ENCODE measurements at places on chromosomes 3 and 15. TPM values are rescaled to one million over a fixed set of nuclear protein-coding genes. Genes with fewer than 3 reads are reported as not detected.

ZNF774 gene
- polyA plus RNA-seq = 0.91 TPM

DPH3 gene
- 12.9 TPM for polyA plus RNA-seq

SLCO2A1 gene
- polyA plus RNA-seq = 1.2 TPM

PLA2G4D gene
- polyA plus RNA-seq = not detected

RARRES1 gene
- polyA plus RNA-seq = 2.6 TPM

SNX1 gene
- polyA plus RNA-seq = 75.9 TPM

DNA sequence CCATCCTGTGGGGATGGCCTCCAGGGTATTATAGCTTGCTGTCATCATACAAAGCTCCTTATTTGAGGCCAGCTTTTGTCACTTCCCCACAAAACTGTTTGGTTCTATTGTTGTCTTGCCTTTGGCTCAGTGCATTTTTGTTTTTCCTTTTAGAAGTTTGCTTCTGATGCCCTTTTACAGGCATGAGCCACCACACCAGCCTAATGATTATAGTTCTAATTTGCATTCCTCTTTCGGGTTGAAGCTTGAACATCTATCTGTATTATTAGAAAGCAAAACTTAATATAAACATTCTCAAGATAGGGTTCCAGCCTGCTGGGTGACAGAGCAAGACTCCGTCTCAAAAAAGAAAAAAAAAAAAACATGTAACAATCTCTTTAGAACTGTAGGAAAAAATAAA, 39.8 kb downstream of the SMARCC1 start:
- no peaks in the 10 kb centered on the region for H3K27me3 ChIP-seq
- DNase-seq = no peak
- H3K27ac ChIP-seq = no peak overlapping the region

DNA sequence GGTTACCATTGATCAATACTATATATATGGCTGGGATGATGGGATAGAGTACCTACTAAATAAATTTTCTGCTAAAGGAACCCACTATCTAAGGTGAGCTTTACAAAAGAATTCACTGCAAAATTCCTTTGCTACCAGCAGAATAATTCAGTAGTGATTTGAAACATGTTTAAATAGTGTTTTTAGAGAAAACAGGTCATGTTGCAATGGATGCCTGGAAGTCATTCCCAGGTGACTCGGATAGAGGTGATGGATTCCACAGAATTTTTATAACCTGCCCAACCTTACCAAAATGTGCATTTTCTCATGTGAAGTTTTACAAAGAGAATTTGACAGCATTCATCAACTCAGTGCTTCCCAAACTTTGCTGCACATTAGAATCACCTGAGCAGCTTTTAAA, 53.2 kb downstream of the CEP152 start:
- H3K27me3 ChIP-seq = no peaks in the 10 kb centered on the region
- H3K27ac ChIP-seq = no peak overlapping the region
- H3K4me1 ChIP-seq = peaks cover 4% of the 10 kb centered on the region
- H3K36me3 ChIP-seq = no peaks in the 10 kb centered on the region
- DNase-seq = no peak
- H3K4me3 ChIP-seq = no peak overlapping the region

DNA sequence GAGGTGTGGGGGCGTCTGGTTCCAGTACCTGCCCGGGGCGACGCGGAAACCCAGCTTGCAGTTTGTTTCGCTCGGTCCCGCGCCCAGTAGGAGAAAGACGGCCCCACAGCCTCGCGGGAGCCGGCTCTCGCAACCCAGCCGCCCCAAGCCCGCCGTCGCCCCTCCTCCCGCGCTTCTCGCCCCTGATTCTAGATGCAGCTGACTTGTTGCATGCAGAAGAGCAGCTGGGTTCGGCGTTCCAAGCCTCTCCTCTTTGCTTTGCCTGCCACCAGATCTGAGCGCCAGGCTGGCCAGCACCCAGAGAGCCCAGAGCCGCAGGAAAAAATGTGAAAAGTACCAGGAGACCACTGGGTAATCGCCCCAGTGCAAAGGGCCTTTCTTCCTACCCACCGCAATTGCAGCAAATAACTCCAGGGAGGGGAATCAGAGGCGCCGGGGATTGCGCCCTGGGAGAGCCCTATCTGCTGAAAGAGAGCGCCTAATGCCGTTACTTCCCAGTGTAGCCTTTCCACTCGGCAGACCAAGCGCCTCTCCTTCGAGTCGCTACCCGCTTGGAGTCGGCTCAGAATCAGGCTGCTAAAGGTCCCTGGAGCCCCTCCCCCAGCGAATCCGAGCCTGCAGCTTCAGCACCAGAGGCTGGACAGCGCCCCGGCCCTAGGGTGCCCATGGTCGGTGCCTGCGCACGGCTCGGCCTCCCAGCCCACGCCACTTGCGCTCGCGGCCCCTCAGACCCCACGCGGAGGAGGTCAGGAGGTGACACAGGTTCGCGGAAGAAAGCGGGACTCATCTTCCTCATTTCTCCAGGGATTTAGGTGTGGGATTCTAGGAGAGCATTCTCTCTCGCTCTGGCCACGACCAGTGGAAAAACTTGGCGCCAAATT, 15.7 kb upstream of the AEN start:
- no peaks in the 10 kb centered on the region for H3K4me1 ChIP-seq
- peaks cover 58% of the 10 kb centered on the region for H3K27me3 ChIP-seq
- no peak overlapping the region for H3K4me3 ChIP-seq
- no peak overlapping the region for H3K27ac ChIP-seq

- no peak for DNase-seq
- H3K27ac ChIP-seq = no peak overlapping the region
- H3K4me1 ChIP-seq = no peaks in the 10 kb centered on the region
- H3K36me3 ChIP-seq = no peaks in the 10 kb centered on the region
- no peak overlapping the region for H3K4me3 ChIP-seq
Observed at GRCh38 chr3:18988614-18989229, 159.6 kb upstream of the KCNH8 start.

- no peaks in the 10 kb centered on the region for H3K27me3 ChIP-seq
- no peaks in the 10 kb centered on the region for H3K36me3 ChIP-seq
- no peak overlapping the region for H3K4me3 ChIP-seq
- H3K27ac ChIP-seq = no peak overlapping the region
- DNase-seq = no peak
Observed at GRCh38 chr3:16514755-16515353, 1.4 kb upstream of the RFTN1 start.

All from IMR-90 (cell line).